ENCODE measurements at places on chromosomes 5 and 9.

DNA sequence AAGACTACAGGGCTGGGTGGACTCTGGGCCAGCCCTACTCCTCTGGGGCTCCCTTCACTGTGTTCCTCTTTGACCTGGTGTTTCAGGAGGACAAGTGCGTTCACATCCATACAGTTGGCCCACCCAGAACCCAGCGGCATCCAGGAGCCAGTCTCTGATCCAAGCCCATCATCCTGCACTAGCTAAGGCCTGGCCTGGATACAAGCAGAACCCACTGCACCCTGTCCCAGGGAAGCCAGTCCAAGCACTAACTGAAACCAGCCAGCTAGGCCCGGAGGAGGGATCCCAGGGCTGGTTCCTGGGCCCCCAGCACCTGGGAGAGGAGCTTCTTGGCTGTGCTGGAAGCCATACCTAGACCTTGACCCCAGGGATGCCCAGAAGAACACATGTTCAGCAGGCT lies 4.1 kb upstream of the GBGT1 start:
- DNase-seq: no peak

GRCh38 chr9:95124582-95125367 lies 192.7 kb downstream of the FANCC start:
- DNase-seq: no peak

- peak; percentile 59 for DNase-seq
Measured at GRCh38 chr9:6054280-6055099, 39.1 kb upstream of the RANBP6 start.

DNA sequence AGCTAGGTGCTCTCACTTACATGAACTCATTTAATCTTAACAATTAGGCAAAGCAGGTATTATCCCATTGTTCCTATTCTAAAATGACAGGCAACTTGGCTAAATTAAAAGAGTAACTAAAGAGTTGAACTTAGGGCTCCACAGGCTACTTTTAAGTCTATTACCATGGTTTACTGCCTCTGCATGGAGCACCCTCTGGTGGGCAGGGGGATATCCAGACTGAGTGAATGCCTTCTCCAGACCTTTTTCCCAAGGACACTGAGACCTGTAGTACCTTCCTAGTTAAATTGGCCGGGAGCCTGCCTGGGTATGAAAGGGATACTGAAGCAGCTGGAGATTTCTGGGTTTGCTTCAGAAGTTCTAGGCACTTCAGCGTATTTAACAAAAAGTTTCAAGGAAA lies 238.1 kb downstream of the ELAVL2 start:
- no peak for DNase-seq

DNA sequence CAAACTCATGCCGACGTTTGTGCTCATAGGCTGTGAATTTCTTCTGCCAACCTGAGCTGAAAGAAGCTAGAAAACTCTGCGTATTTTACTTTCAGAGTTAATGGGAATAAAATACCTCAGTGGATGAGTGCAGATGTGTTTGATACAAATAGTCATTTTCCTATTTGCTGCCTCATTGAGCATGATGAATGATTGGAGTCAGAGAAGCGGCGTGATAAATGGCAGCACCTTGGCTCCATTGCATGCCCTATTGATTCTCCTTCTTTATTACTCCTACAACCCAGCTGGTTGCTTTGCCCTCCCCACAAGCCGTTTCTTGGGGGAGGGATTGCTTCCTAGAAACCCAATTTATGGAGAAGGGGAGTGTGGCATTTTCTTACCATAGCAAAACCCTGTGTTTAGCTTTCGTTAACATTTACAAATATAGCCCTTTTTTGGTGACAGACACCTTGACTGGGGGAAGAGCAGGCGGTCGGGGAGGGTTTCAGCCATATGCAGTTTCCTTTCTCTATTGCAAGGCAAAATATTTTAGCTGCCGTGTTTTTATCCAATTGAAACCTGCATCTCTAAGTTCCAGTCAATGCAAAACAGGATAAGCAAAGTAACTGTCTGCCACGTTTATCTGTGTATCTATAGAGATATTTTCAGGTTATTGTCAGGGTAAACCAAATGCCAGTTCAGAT lies 93.1 kb upstream of the TBCA start:
- DNase-seq: no peak

DNA sequence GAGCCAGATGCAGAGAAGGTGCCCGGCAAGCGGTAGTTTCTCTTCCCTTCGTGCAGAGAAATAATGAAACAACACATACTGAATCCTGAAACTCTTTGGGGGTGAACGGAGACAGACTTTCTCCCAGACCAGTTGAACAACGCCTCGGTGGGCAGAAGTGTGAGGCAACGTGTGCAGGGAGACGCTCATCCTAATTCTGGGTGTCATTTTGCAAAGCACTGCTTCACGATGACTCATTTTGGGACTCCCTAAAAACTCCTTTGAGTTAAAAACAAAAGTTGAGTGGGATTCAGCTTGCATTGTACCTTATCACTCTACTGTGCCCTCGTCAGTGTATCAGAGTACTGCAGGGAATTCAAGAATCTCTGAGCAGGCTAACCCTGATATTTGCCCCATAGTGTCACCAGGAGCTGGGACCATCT lies 3.5 kb upstream of the NEK6 start:
- no peak for DNase-seq

DNA sequence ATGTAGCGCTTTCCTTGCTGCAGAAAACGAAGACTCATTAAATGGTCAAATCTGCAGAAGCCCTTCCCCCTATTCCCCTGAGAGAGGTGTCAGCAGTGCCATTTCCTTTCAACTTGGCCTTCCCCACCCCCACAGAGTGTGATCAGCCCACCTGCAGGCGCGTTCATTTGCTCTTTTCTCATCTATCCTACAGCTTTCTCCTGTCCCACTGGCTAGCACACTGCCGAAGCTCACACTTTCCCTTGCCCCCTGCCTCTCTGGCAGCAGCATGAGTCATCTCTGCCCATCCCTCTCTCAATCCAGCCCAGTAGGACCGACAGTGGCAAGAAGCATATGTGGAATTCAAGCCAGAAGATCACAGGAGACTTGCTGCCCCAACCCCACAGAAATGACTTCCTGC lies 213.8 kb downstream of the FAM114A2 start:
- no peak for DNase-seq

- DNase-seq: no peak
Measured at GRCh38 chr5:62305358-62305714, 670 bp upstream of the KIF2A start.

DNA sequence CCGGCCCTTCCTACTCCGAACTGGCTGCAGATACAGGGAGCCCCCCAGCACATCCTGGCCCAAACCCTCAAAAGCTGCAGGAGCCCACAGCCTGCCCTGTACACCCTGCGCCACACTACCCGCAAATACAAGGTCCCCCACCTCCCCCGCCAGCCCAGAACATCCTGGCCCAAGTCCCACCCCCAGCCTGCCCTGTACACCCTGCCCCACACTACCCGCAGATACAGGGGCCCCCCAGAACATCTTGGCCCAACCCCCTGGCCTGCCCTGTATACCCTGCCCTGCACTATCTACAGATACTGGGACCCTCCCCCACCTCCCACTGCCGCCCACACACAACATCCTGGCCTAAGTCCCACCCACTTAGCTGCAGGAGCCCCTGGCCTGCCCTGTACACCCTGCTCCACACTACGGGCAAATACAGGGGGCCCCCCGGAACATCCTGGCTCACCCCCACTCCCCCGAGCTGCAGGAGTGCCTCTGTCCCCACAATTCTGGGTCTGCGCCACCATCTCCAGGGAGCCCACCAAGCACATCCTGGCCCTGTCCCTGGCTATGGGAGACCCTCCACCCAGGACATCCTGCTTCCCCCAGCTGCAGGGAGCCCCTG lies 8.3 kb downstream of the LPCAT1 start:
- peak; percentile 14 for DNase-seq

GRCh38 chr5:99724732-99725290 lies 796.0 kb upstream of the CHD1 start:
- no peak for DNase-seq

DNA sequence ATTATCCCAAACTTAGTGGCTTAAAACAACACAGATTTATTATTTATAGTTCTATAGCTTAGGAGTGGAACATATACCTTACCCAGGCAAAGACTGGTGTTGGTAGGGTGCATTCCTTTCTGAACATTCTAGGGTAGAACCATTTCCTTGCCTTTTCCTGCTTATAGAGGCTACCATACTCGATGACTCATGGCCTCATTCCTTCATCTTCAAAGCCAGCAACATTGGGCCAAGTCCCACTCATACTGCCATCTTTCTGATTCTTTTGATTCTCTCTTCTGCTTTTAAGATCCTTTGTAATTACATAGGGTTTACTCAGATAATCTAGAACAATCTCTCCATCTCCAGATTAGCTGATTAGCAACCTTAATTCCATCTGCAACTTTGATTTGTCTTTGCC lies 452.7 kb upstream of the KLF4 start:
- no peak for DNase-seq

GRCh38 chr5:81893961-81894360 lies 77.9 kb upstream of the ATG10 start:
- no peak for DNase-seq

DNA sequence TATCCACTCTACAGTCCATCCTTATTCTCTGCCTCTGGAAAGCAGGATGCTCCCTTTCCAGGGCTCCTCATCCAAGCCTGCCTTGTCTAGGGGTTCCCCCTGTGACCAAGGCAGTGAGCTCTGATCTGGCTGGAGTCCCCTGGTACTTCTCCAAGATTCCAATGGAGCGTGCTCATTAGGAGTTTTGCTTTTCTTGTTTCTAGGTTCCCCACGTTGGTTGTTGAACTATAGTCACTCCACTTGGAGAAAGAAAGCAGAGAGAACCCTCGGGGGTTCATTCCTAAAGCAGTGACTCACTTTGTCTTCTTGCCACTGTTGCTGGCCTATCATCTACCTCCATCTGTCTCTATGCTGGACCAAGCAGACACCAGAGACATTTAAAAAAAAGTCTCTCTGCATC lies 192.6 kb downstream of the TLE4 start:
- no peak for DNase-seq

GRCh38 chr5:145347026-145347616 lies 488.0 kb downstream of the PRELID2 start:
- DNase-seq: no peak

- DNase-seq: no peak
Measured at GRCh38 chr5:42579320-42579719, 156.1 kb downstream of the GHR start.

GRCh38 chr5:184471-184870 lies 6.8 kb upstream of the LRRC14B start:
- DNase-seq: no peak

DNA sequence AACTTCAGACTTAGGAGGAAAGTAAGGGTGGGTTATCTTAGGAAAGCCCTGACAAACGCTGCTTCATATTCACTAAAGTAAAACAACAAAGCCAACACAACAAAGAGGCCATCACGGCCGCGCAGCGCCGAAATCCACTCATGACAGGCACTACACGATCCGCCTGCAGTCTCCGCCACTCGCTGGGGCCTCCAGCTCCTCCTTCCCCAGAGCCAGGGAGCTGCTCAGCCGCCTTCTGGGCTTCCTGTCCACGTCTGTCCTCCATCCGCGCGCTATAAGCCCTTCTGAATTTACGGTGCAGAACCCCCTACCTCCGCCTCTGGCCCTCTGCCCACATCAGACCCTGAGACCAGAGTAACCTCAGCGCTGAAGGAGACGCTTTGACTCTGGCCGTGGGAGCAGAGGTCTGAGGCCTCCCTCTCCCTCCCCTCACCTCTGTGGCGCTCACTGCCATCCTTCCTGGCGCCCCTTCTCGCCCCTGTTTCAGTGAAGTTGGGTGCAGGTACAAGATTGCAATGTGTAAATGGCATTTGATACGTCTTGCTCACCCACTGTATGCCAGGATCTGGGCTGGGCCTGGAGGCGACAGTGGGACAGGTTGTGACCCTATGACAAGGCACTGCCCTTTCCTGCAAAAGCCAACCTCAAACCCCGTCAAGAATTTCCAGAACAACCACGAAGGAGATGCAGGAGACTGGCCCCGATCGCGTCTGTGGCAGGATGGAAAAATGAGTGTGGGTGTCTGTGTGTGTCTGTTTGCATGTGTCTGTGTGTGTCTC lies 74.9 kb upstream of the PHYKPL start:
- no peak for DNase-seq

- DNase-seq: peak; percentile 70
Measured at GRCh38 chr5:116135344-116135743, 50.5 kb downstream of the COMMD10 start.

GRCh38 chr9:90964101-90965020 lies 162.7 kb downstream of the SYK start:
- DNase-seq: no peak

DNA sequence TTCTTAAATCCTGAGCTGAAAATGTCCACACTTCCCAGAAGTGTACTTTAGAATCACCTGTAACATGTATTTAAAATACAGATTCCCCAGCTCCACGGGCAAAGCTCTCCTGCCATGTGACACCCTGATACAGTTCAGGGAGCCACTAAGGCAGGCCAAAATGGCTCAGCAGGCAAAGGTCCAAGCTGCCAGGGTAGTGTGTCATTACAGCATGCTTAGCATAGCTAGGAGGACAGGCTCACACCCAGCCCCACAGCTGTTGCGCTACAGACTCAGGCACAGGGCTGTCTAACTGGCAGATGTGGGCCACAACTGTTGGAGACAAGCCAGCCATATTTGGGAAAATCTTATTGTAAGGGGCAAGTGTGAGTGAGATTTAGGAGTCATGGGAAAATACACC lies 73.0 kb downstream of the C9orf85 start:
- no peak for DNase-seq

GRCh38 chr5:160188141-160189015 lies 40.9 kb upstream of the FABP6 start:
- no peak for DNase-seq

- no peak for DNase-seq
Measured at GRCh38 chr5:33067291-33067690, 356.2 kb downstream of the NPR3 start.

- no peak for DNase-seq
Measured at GRCh38 chr9:80811656-80812055, 877.7 kb downstream of the TLE1 start.

GRCh38 chr5:59919484-59919883 lies 26.0 kb upstream of the PDE4D start:
- DNase-seq: no peak

DNA sequence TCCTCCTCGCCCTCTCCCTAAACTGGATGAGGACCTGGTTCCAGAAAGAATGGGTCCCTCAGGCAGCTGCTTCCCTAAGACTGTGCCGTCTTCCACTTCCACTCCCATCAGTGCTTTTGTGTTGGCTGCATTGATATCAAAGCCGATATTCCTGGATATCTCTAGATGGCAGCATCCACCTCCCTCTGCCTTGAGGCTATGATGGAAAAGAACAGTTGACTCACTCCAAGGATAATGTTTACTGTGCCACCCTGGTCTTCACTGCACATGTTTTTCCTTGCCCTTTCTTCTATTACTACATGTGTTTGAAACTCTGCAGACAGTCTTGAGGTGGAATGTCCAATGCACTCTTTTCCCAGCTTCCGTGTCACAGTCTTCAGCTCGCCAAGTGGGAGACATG lies 211.6 kb downstream of the MAST4 start:
- DNase-seq: no peak

GRCh38 chr9:121840838-121841760 lies 189.7 kb downstream of the DAB2IP start:
- no peak for DNase-seq

Data from DND-41 (cell line).